ENCODE measurements at places on chromosomes 2 and 18.

DNA sequence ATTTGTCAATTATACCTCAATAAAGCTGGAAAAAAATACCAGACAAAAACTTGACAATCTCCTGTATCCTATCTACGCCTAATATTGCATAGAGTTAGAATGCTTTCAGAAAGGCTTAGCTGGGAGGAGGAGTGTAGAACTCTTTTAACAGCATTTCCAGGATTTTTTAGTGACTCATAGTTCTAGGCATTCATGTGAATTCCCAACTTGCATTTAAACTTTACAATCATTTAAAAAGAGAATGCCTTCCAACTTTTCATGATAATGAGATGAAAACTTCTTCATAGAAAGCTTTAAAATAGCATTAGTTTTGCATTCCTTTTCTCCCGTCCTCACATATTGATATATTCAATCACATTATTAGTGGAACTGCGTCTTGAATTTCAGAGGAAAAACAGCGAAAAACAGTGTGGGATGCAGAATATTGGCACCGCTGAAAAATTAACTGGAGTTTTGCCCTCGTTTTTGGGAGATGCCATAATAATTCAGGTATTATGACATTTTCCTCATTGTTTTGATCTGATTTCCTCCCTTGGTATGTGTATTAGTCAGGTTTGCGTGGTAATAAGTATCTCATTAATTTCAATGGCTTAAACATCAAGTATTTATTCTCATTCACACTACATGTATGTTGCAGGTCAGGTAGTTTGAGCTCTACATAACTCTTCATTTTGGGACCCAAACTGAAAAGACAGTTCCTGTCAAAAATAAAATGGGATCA lies 293.2 kb upstream of the FIGN start:
- no peak for DNase-seq

GRCh38 chr2:205568620-205569019 lies 113.7 kb upstream of the NRP2 start:
- no peak for DNase-seq

GRCh38 chr2:132256251-132256902 lies 94.6 kb upstream of the ANKRD30BL start:
- DNase-seq: no peak

DNA sequence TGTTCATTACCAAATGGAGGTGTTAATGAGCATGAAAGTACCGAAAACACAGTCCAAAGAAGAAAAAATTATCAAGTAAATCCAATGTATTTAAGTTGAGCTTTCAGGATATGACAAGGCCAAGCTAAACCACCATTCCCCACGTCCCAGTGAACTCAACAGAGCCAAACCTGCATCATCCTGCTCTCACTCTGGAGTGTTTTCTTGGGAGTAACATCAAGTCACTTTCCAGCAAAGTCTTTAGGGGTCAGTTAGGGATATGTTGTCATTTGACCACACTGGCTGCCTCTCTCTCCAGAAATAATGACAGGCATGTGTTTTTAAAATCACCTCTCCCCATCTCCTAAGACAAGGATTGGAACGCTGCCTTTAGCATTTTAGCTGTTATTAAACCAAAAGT lies 140.5 kb downstream of the SRBD1 start:
- DNase-seq: no peak

DNA sequence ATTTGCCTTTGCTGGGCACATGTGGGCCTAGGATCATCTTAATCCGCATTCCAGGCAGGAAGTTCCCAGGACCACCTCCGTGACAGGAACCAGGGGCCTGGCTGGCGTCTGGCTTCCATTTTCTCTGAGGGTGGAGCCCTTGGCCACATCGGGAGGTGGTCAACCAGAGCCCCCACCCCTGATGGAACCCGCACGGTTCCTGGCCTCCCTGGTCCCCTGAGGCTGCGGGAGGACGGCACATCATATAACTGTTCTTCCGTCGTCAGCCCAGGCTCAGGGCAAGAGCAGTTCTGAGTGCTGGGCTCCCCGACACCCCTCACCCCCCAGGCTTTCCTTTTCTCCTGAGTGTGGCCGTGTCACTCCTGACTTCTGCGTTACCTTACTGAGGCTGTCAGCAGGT lies 13.5 kb downstream of the ESPNL start:
- no peak for DNase-seq

DNA sequence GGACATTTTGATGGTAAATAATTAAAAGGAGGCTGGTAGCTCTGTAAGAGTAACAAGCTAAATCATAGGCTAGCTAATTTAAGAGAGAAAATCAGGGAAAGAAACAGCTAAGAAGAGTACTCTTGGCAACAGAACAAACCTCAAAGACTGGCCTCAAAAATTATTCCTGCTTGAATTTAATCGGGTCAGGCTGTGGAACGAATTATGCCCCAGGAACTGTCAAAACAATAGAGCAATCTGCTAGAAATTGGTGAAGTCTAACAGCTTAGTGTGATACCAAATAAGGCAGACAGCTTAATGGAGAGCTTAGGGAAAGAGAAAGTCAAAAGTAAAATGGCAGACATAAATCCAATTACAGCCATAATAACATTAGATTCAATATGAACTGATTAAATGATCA lies 215.7 kb downstream of the MREG start:
- no peak for DNase-seq

- DNase-seq: no peak
Measured at GRCh38 chr2:16643099-16643498, 22.5 kb downstream of the CYRIA start.

DNA sequence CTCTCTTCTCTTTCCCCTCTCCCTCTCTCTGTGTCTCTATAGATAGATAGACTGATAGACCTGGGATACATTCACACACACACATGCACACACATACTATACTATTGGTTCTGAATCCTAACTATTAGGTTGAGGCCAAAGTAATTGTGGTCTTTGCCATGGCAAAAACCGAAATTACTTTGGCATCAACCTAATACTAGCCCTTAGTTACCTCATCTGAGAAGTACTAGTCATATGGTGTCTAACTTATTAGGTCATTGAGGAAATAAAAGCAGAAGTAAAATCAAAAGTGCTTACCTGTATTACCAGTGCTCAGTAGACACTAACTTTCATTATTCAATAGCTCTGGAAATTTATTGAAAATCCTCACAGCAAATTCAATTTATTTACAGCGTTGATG lies 451.5 kb downstream of the EPHA4 start:
- no peak for DNase-seq

GRCh38 chr2:95393901-95394300 lies 8.6 kb upstream of the FAHD2A start:
- no peak for DNase-seq

- no peak for DNase-seq
Measured at GRCh38 chr18:32156855-32157254, 33.0 kb upstream of the MEP1B start.

DNA sequence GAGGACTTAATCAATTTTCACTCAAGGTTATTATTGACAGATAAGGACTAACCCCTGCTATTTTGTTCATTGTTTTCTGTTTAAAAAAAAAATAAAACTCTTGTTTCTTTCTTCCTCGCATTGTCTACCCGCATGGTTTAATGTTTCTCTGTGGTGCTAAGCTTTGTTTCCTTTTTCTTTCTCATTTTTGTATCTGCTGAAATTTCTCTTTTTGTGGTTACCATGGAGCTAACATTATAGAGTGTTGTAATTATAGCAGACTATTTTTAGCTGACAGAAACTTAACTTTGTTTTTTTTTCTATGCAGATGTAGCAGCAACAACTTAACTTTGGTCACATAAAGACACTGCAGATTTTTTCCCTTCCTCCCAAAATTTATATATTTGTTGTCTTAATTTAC lies 43.1 kb upstream of the CHN1 start:
- DNase-seq: no peak

All from stimulated activated CD8-positive, alpha-beta memory T cell treated with anti-CD3 and anti-CD28 coated beads, Interleukin-4, amount 100 ng/mL, for 4 hours (primary cell).